ENCODE measurements at places on chromosomes 7 and 10. TPM values are rescaled to one million over a fixed set of nuclear protein-coding genes. Genes with fewer than 3 reads are reported as not detected.

Gene PAX4
- total RNA-seq: not detected

GRCh38 chr7:786472-787255 lies 45.6 kb upstream of the SUN1 start:
- no peaks in the 10 kb centered on the region for H3K4me1 ChIP-seq
- H3K4me3 ChIP-seq: no peak overlapping the region
- no peaks in the 10 kb centered on the region for H3K27me3 ChIP-seq
- H3K36me3 ChIP-seq: peaks cover 4% of the 10 kb centered on the region

DNA sequence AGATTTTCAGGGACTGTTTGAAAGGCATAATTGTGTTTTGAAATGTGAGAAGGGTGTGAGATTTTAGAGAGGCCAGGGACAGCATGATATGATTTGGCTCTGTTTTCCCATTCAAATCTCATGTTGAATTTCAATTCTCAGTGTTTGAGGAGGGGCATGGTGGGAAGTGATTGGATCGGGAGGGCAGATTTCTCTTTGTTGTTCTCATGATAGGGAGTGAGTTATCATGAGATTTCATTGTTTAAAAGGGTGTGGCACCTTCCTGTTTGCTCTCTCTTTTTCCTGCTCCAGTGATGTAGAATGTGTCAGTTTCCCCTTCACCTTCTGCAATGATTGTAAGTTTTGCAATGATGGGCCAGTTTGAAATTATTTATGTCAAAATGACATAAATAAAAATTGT lies 113.0 kb upstream of the PCDH15 start:
- no peaks in the 10 kb centered on the region for H3K36me3 ChIP-seq
- no peak overlapping the region for H3K27ac ChIP-seq
- H3K4me1 ChIP-seq: no peaks in the 10 kb centered on the region
- no peaks in the 10 kb centered on the region for H3K27me3 ChIP-seq
- no peak for DNase-seq

GRCh38 chr7:21412957-21413356 lies 14.9 kb upstream of the SP4 start:
- H3K27ac ChIP-seq: peak overlapping the region; percentile 71
- H3K4me1 ChIP-seq: peaks cover 27% of the 10 kb centered on the region
- H3K36me3 ChIP-seq: no peaks in the 10 kb centered on the region
- H3K4me3 ChIP-seq: no peak overlapping the region
- H3K27me3 ChIP-seq: no peaks in the 10 kb centered on the region
- no peak for DNase-seq
